ENCODE measurements at places on chromosomes 13 and 19.

- DNase-seq, result no peak
Observed at GRCh38 chr19:45400192-45400591, 4.7 kb downstream of the PPP1R13L start.

- DNase-seq, result no peak
Observed at GRCh38 chr13:110953833-110954532, 39.1 kb upstream of the ANKRD10 start.

DNA sequence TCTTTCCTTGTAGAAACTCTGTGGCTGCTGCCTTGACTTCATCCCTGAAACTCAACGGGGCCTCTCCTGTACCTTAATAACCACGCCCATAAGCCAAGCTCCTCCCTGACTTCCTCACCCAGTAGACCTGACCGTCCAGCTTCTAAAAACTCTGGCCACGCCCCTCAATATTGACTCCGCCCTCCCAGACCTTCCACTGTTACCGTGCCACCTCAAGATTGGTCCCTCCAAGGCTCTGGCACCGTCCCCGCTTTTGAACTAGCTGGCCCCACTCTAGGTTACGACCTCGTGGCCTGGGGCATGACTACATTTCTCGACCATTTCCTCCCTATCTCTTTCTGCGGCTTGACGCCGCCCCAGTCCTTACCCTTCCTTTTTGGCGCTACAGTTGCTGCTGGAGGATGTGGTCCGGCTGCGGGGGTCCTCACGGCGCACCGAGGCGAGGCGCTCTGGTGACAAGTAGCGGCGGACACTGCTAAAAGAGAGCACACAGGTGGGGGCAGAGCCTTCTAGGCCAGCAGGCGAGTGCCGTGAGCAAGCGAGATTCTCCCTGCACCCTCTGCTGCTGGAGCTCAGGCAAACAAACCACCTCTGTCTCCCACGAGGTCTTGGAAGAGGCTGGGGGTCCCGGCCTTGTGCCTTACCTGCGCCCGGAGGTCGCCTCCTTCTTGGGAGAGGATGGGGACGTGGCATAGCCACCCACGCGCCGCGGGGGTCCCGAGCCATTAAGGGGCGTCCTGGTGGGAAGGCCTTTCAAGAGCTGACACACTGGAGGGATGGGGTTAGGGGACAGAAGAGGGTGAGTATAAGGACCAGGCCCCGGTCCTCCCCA is 2.3 kb upstream of the EML2 start:
- peak; percentile 82 for DNase-seq

GRCh38 chr19:17505223-17505622 is 6.2 kb upstream of the PGLS start:
- DNase-seq, result no peak

GRCh38 chr13:110258876-110259631 is 47.9 kb downstream of the COL4A1 start:
- no peak for DNase-seq

- no peak for DNase-seq
Observed at GRCh38 chr13:26813980-26814348, 53.4 kb upstream of the GPR12 start.

DNA sequence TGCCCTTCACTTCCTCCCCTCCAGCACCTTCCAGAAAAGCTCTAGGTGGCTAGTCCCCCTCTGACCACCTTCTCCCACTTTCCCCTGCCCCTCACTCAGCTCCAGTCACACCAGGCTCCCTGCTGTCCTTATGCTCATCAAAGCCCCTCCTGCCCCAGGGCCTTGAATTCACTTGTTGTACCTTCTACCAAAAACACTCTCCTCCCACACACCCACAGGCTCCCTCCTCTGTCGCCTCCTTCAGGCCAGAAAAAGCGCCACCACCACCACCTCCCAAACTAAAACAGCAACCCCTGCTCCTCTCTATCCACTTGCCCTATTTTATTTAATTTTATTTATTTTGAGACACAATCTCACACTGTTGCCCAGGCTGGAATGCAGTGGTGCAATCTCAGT is 4.8 kb upstream of the CEACAM16 start:
- no peak for DNase-seq

DNA sequence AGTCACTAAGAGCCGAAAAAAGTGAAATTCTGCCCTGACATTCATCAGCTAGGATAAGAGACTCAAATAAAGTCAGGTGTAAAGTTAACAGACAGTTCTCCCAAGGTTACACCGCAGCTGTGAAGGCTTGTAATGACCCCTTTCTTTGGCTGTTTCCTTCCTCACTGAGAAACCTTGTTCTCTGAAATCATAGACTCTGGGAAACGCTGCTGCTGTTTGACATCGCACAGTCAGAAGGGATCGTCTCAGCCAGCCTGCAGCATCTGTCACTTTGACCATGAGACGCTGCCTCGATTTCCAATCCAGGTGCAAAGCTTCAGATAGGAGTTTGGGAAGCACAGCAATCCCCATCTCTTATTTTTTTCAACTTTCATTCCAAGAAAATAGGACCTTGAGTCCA is 678 bp downstream of the BCAT2 start:
- DNase-seq, result no peak

- no peak for DNase-seq
Observed at GRCh38 chr13:79645569-79645968, 164.6 kb downstream of the NDFIP2 start.

DNA sequence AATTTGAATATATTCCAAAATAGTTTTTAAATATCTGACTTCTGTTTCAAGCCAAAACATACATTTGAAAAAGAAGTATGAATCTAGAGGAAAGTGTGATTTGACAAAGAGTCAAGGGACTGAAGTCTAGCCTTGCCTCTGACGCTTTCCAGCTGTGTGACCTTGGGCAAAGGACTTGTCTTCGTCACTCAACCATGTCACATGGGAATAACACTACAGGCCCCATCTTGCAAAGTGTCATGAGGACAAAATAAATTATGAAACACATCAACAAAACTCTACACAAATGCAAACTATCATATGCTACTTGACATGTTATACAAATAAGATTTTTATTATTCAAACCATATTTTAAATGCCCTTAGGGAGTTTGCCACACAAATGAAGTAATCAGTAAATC is 73.0 kb downstream of the CYSLTR2 start:
- DNase-seq, result no peak

- no peak for DNase-seq
Observed at GRCh38 chr13:89169951-89170350, 1498.8 kb downstream of the SLITRK5 start.

GRCh38 chr19:5693195-5694166 is 3.4 kb downstream of the RPL36 start:
- DNase-seq, result no peak

- no peak for DNase-seq
Observed at GRCh38 chr13:100131863-100132574, 43.1 kb downstream of the PCCA start.

- DNase-seq, result peak; percentile 92
Observed at GRCh38 chr19:7652061-7652641, 15.2 kb downstream of the STXBP2 start.

GRCh38 chr19:56720281-56720680 is 48.7 kb upstream of the ZNF835 start:
- DNase-seq, result no peak

DNA sequence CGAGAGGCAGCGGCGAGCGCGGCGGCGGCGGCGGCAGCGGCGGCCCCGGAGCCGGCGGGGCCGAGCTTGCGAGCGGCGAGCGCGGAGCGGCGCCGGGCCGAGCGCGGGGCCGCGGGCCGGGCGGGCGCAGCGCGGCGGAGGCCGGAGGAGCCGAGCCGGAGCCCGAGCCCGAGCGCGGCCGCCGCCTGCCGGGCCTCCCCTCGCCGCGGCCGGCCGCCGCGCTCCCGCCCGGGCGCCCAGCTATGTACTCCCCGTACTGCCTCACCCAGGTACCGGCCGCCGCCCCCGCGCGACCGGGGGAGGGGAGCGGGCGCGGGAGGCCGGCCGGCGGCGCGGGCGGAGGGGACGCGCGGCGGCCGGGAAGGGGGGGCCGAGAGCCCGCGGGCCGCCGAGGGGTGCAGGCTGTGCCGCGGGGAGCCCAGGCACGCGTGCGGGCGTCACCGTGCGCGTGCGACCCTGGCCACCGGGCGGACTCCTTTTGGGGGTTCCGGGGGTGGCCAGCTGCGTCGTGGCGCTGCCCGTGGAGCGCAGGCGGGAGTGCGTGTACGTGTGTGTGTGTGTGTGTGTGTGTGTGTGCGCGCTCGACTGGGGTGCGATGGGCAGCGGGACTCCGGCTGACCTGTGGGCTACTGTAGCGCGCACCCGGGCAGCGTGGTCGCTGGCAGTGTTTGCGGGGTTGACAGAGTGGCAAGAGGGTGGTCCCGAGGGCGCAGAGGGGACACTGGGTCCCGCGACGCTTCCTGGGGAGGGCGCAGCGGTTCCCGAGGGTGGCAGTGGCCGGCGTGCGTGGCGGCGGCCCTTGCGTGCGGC is 526 bp downstream of the NFIX start:
- DNase-seq, result no peak

- no peak for DNase-seq
Observed at GRCh38 chr13:109331898-109332297, 454.5 kb downstream of the IRS2 start.

GRCh38 chr19:38990949-38991697 is 15.6 kb upstream of the FBXO17 start:
- DNase-seq, result no peak

GRCh38 chr19:7397687-7398086 is 49.0 kb downstream of the ARHGEF18 start:
- no peak for DNase-seq

GRCh38 chr19:49104229-49104864 is 9.8 kb upstream of the LIN7B start:
- no peak for DNase-seq

DNA sequence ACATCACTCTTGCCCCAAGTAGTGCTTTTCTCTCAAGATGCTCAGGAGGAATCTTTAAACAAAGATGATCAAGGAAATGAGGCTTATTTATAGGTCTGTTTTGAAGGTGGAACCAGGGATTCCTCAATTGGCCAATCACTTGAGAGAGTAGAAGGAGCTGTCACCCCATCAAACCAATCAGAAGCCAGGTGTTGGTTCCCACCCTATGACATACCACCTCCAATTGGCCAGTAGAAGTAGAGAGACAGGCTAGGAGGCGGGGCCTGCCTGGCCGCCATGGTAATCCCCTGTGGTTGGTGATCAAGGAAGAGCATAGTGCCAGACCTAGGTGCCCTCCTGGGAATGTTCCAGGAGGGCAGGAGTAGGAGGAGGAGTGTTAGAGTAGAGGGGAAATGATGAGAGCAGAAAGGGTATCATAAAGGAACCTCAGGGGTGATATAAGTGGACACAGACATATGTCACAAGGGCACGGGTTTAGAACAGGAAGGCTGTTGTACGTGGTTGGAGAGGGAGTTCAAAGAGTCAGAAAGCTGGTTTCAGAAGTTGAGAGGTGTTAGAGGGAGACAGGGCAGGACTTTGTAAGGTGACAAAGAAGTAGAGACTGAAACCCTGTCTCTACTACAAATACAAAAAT is 10.5 kb downstream of the PMIS2 start:
- no peak for DNase-seq

DNA sequence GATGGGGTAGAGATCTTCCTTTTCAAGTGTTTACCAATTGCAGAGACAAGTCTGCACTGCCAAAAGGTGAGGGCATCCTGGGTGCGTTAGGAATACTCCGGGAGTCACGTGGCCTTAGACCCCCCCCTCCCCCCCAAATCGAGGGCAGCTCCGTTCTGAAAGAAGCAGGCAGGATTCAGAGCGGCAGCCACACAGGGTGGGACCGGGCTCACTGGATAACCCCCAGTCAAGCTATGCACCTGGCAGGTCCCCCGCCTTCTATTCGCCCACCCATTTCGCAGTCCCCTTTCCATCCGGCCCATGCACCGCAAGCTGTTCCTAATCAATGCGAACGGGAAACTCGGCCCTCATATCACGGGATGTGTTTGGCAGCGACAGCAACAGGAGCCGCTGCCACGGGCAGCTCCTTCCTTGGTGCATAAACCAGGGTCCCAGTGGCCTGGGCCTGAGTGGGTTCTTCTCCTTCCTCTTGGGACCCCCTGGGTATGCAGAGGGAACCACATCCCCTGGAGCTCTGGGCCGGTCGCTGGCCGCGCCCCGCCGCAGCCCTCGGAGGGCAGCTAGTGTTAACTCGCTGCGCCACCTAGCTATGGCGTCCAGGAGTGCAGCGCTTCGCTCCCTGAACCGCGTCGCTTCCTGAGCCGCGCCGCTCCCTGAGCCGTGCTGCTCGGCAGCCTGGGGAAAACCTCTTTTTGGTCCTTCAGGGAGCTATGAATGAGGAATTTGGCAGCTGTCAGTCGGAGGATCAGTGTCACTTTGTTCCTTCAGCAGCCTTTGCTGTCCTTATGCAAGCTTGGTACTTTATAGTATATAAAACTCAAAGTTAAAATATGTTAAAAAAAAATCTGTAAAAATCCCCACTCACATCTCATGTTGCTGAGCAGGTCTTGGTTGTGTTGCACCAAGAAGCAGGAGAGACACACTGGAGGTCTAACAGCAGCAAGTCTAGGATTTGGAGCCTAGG is 41.4 kb downstream of the LYL1 start:
- peak; percentile 87 for DNase-seq

- no peak for DNase-seq
Observed at GRCh38 chr13:40072663-40073120, 417.2 kb downstream of the COG6 start.

- no peak for DNase-seq
Observed at GRCh38 chr19:21127001-21127400, 14.8 kb upstream of the ZNF431 start.

DNA sequence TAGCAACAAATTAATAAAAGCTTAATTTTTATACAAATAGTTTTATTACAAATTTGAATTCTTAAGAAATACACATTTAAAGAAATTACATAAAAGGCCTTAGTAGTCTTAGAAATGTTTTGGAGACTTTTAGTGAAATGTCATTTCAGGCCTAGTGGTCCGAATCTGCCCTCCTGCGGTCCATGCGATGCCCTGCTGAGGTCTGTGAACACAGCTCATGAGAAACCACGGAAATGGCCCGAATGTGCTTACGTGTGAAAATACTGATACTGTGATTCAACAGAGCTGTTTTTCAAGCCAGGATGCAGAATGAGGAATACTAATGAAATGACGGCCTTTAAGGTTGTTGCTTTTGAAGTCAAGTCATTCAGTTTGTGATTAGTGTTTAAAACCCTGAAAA is 157.9 kb downstream of the COL4A1 start:
- DNase-seq, result no peak

- DNase-seq, result no peak
Observed at GRCh38 chr19:30089086-30089665, 147.1 kb downstream of the URI1 start.

GRCh38 chr13:67296511-67296910 is 66.4 kb upstream of the PCDH9 start:
- DNase-seq, result no peak

- no peak for DNase-seq
Observed at GRCh38 chr19:4922530-4923275, 13.4 kb downstream of the UHRF1 start.

GRCh38 chr13:108961542-108962125 is 332.2 kb downstream of the MYO16 start:
- DNase-seq, result no peak

DNA sequence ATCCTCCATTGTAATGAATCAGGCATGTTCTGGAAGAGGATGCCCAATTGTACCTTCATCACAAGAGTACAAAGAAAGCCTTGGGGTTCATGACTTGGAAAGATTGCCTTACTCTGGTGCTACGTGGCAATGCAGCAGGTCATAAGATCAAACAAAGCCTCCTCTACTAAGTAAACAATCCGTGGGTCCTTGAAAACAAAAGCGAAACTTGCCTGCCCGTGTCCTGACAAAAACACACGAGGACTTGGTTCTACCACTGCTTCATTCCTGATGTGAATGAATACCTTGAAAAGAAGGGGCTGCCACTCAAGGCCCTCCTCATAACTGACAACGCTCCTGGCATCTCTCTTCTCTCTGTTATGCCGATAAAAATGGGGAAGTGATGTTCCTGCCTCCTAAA is 18.9 kb downstream of the ZNF563 start:
- no peak for DNase-seq
